ENCODE measurements at places on chromosomes 11 and 22.

- no peak for DNase-seq
Measured at GRCh38 chr11:129277198-129277843, 85.2 kb upstream of the ARHGAP32 start.

GRCh38 chr11:86673872-86674750 is 1.7 kb upstream of the ME3 start:
- no peak for DNase-seq

DNA sequence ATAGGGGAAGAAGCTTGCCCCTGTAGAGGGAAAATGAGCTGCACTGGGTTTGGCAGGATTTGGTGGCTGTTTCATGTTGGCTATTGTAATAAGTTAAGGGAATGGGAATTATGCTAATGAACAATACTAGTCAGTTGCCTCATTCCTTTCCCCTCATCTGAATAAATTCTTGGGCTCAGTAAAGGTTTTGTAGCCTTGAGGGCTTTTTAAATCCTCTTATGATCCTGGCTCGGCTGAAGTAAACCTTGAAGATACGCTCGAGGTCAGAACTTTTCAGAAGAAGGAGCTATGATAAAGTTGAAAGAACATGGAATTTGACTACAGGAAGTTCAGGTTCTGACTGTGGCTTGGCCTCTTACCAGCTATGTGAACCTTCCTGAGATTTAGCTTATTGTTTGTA is 448.7 kb downstream of the RAB38 start:
- DNase-seq, result no peak

DNA sequence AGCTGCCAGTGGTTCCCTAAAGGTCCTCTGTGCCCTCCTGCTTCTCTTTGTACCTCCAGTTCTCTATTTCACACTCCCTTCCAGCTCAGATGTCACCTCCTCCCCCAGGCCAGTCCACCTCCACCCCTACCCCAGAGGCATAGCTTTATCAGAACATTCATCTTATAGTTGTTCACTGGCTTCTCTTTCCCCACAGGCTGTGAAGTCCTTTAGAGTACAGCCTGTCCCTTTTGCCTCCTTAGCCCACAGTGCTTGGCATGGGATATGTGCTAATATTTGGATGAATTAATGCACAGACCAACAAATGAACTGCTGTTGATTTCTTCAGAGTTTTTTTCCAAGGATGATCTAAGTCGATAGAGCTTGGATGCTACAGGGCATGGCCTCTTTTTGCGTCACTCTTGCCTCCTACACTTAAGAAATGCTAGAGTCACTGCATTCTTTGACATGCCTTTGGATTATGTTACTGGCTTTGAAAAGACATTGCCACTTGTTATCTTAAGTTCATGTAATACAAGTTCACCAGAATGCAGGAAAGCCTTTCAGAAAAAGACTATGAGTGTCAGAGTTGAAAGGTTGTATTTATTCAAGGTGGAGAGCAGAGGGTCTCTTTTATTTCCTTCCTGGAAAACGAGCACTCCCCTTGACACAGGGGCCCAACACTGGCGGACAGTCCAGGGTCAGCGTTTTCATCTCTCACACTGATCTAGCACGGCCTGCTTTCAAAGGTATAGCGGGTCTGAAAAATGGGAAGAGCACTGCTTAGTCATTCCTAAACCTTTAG is 75.7 kb downstream of the PISD start:
- DNase-seq, result no peak

GRCh38 chr11:24628224-24628776 is 131.4 kb downstream of the LUZP2 start:
- DNase-seq, result no peak

DNA sequence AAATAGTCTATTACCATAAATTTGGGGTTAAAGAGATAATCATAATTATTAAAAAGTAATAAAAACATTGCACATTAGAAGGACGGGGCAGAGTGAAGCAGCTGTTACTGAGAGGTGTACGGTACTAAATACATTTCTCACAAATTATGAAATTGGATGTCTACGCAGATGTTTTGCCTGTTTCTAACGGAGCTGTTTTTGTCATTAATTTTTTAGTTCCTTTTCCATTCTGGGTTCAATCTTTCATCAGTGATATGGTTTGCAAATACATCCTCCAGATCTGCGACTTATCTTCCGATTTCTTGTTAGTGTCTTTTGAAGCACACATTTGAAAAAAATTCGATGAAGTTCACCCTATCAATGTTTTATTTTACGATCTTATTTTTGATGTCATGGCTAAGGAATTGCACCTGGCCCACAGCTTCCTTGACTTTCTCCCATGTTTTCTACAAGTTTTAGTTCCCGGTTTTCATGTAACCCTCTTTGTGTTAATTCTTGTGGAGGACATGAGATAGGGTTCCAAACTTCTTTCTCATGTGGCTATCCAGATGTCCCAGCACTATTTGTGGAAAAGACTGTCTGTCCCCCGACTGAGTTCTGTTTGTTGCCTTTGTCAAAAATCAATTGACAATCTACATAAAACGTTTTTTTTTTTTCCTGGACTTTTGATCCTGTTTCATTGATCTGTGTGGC is 21.3 kb upstream of the KRTAP5-6 start:
- no peak for DNase-seq

GRCh38 chr22:46303347-46303965 is 6.8 kb downstream of the GTSE1 start:
- no peak for DNase-seq

- DNase-seq, result no peak
Measured at GRCh38 chr11:121767433-121767832, 314.7 kb upstream of the SORL1-AS1 start.

- no peak for DNase-seq
Measured at GRCh38 chr11:1521382-1522080, 35.0 kb upstream of the MOB2 start.

DNA sequence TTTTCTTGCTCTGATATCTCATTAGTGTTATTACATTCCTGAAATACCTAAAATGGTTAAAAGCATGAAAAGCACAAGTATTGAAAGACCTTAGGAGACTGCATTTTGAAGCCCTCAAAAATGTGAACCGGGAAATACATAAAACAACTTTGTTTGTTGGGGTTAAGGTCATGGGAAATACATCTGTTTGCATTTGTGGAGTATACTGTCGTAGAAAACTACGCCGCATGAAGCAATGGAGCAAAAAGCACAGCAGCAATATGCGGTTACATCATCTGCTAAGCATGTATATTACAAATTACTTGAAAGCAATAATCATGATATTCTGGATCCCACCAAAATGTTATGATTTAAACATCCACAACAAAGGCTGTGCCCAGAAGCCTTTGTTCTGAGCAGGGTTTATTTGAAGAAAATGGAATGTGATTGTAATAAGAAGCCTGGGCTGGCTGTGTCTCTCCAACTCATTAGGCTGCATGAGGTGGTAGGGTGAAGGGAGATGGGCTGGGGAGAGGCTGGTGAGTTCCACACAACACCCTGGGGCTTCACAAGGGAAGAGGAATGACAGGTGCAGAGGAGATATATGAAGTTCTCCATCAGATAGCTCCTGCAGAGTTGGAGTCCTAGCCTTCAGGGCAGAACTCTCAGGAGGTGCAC is 64.7 kb upstream of the LIN7C start:
- DNase-seq, result no peak

DNA sequence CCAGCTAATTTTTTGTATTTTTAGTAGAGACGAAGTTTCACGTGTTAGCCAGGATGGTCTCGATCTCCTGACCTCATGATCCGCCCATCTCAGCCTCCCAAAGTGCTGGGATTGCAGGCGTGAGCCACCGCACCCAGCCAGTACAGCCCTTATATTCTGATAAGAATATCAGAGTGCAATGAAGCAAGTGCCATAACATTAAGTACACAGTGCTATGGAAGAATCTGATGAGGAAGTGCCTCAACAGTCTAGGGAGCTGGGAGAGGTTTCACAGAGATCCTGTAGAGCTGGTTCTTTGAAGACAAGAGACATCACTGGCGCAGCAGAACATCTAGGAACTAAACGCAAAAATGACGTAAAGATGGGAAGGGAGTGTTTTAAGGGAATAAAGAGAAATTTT is 2.1 kb downstream of the RTCB start:
- DNase-seq, result no peak

DNA sequence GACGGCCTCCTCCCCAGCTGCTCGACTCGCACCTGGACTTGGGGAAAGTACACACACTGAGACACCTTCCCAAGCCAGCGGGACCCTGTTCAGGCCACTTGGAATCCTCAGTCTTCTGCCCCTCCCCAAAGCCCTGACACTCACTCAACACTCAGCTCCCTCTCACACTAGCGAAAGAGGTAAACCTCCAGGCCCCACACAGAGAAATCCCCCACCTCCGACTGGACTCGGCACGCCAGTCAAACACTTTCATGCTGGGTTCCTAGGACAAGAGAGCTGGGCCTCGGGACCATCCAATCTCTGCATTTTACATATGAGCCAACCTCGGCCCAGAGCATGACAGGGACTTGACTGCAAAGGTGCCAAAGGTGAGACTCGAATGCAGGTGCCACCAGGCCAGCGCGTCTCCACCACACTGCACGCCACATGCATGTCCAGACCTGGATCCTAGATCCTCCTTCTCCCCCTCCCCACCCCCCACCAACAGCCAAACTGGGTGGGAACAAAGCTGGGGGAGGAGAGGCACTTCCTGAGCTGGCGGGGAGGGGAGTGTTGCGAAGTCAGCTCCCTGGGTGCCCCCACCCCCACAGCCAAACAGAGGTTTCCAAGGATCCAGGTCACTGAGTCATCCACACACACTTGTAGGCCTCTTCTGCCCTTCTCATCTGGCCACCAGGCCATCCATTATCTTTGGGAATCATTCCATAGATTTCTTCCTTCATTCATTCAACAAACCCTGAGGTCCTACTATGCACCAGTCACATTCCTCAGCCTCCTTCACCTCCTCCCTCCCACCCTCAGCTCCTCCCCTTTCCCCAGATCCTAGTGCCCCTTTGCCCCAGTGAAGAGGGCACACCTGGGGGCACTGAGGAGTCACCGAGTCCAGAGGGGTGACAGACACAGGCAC is 10.7 kb upstream of the CD5 start:
- no peak for DNase-seq

DNA sequence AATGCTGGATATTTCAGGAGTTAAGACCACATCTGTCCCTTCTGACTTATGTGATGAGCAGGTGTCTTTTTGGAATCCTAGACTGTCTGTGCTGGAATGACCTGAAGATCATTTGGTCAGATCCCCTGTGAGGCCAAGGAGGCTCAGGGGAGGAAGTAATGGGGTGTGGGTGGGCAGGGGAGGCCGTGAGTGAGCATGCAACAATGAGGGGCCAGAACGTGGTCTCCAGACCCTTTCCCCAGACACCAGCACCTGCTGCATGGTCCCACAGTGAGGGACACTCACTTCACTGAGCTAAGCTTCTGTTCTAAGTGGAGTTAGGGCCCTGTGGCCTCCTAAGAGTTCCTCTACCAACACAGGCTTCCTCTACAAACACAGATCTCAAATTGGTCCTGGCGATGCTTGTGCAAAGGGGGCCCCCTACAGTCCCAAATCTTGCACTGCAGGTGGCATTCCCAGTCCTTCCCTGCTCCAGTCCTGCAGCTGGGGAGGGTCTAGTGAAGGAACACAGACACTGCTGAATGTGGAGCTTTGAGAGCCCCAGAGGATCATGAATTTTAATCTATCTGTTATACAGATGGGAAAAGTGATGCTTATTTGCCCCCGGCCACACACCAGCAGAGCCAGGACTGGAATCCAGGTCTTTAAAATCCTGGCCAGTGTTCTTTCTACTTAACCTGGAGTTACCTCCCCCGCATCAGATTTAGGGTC is 7.4 kb downstream of the USP2 start:
- DNase-seq, result no peak

GRCh38 chr22:37256075-37256726 is 12.1 kb upstream of the RAC2 start:
- no peak for DNase-seq

All from amygdala (tissue), 56 donors.